ENCODE measurements at places on chromosomes 16 and 17.

GRCh38 chr16:87259431-87259830 is 57.8 kb downstream of the C16orf95 start:
- DNase-seq = no peak

- no peak for DNase-seq
Measured at GRCh38 chr17:29099527-29099926, 56.6 kb downstream of the PIPOX start.

- DNase-seq = no peak
Measured at GRCh38 chr17:38725066-38725465, 5.1 kb upstream of the CISD3 start.

DNA sequence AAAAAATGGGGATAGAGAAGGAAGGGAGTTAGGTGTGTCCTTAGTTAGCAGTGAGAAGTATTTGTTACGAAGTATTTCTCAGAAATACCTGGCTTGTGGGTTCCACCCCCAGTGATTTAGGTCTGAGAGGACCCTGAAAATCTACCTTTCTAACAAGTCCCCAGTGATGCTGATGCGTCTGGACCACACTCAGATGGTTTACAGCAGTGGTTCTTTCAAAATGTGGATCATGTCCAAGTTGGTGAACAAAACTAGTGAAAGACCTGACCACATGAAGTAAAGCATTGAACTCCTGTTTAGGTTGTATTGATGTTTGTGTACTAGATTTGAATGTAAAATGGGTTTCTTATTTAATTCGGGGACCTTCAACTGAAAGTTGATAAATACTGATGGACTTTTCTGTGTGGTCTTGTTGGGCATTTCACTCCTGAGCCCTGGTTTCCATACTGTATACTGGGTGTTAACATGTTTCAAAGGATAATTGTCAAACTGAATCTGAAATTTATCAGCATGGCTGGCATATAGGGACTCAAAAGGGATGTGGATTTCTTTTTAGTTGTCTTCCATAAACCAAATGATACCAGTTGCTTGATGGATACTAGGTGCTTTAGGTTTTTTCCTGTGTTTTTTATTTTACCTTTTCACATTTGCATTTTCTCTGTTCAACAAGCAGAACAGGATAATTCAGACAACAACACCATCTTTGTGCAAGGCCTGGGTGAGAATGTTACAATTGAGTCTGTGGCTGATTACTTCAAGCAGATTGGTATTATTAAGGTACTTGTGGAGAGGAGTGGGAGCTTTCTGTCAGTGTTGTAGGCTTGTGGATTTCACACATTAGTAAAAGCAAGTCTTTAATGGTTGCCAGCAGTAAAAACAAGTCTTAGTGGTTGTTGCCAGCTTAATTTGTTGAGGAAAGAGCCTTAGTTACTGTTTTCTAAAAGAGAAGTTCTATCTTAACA is 8.8 kb downstream of the FUS start:
- no peak for DNase-seq

- DNase-seq = no peak
Measured at GRCh38 chr16:79770244-79771064, 169.9 kb upstream of the MAF start.
